DMS79 treated with DMSO at 0.1 percent for 48 hours (cell line): ENCODE measurements at places on chromosomes 4 and X.

GRCh38 chr4:177119021-177119471, 190.6 kb upstream of the NEIL3 start:
- no peak for DNase-seq

DNA sequence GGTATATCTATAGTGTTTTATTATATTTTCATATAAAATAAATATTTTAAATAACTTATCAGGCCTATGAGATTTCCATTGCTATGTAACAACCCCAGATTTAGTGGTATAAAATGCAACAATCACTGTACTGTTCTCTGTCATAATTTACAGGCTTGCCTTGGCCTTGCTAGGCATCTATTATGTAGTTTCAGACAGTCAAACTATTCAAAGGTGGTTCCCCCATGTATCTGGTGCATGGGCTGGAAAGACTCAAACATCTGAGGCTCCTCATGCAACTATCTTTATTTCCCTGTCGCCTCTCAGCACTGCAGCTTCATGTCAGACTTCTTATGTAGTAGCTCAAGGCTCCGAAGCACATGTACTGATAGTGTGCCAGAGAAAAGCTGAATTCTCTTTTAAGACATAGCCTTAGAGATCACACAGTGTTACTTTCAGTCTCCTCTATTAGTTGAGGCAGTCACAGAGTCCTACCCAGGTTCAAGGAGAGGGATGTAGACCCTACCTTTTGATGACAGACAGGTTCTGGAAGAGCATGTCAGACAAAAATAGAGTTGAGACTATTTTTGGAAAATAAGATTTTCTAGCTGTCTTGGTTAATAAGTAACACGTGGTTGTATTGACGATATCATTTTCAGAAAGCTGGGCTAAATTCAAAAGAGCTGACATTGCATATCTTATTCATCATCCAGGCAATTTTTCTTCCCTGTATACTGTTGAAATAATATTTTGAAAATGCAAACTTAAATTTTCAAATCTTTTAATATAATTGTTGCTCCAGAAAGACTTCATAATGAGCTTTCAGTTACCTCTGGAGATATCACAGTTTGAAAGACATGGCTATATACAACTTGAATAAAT, 19.4 kb downstream of the MTTP start:
- no peak for DNase-seq

DNA sequence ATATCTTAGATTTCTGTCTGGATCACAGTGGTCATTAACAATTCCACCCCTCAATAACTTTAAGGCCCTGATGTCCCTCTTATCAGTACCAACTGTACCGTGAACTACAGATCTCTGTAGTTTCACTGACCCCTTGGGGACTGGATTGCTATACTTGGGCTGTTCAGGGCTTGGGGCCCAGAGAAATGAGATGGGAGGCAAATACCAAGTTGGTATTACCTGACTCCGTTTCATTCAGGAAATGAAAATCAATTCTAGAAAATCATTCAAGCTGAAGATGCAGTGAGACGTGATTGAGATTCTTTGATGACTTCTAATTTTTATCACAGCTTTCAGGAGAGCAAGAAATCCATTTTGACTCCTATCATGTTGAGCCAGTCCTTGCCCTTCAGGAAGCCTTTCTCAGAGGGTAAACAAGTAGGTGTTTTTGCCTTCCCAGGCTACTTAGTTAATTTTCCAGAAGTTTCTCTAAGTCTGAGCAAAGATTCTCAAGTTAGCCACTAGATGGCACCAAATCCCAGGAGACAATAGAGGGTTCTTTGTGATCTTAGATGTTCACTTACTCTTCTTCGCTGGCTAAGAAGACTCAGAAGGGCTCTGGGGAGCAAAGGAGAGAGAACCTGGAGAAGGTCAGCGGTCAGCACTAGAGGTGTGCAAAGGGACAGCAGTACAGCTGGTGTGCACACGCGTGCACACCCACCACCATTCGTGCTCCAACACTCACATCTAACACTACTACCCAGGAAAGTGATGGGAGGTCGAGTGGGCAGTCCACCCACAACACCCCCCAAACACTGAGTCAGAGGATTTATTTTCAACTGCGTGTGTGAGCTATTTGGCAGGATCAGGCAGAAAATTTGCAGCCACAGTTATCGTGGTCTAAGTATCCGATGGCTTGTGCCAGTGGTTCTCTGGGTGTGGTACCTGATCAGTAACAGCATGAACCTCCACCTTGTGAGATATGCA, 7.4 kb downstream of the HNRNPH2 start:
- peak; percentile 46 for DNase-seq

DNA sequence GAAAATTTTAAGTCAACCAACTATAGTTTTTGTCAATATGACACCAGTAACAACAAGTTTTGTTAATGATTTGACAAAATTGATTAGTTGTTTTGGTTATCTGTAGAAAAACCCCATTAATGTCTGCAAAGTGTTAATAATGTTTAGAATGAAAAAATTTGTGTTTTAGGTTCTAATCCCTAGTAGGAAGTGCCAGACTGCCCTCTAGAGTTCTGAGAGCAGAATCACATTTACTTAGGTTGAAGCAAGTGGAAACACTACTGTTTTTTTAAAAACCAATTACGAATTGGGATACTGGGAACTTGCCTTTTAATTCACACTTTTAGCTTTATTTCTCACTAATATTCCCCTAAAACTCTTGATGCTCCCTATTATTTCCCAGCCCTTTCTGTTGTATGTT, 101.1 kb upstream of the CYLC1 start:
- no peak for DNase-seq

- no peak for DNase-seq
Measured at GRCh38 chrX:153885968-153886903, at the start of gene L1CAM. Gene L1CAM, minus strand, starts transcription at chrX:153886173. Its CDS starts 10,337 bp downstream, at chrX:153875836.

- peak; percentile 87 for DNase-seq
Measured at GRCh38 chr4:102827674-102828496, 534 bp upstream of the UBE2D3 start.

DNA sequence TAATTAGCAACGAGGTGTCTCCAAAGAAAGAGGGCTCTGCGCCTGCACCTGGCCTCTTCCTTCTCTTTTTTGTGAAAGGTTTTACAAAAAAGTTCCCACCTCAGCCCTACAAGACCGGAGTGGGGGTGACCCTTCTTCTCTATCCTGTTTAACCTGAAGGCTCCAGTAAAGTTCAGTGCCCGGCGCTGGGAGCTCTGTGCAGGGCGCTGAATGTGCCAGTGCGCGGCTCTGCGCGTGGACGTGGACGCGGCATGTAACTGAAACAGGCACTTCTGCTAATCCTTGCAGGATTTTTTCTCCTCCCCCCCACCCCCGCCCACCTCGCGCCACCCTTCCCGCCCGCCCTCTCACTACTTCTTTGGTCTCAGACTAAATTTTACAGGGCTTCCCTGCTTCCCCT, 2.4 kb downstream of the GPR50 start:
- no peak for DNase-seq

DNA sequence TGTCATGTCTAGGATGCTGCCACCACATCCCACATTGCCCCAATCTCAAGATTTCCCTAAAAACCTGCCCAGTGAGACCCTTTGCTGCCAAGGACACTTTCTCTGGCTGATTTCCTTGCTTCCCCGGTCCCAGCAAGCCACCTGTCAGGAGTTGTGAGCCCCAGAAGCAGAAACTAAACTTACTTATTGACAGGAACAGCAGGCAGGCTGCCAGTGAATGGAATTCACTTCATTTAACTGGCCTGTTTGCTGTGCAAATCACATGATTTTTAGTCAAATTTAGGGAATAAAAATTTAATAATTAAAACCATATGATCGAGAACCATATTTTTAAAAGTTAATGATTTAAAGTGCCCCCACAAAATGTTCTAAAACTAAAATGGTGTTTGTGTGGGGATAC, 48.5 kb downstream of the MAMLD1 start:
- DNase-seq = no peak

GRCh38 chrX:130155564-130155963, 10.1 kb downstream of the AIFM1 start:
- DNase-seq = no peak

DNA sequence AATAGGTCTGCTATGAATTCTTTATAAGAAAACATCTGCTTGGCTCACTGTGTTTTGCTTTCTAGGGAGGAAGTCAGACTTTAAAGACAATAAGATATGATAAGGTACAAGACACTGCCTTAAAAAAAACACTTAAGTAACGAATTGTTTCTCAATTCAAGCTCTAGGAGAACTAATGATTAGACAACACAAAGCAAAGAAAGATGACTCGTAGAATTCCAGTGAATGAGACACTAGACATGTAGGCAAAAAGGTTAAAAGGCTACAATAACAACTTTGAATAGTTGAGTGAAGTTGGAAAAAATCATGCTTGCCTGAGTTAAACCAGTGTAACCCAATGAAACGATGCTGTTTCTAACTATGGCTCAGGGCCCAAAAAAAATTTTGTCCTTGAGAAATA, 344.4 kb upstream of the ACTRT1 start:
- no peak for DNase-seq

- DNase-seq = no peak
Measured at GRCh38 chrX:118495958-118496762, 545 bp downstream of the DOCK11 start.

GRCh38 chrX:21873063-21873775, 17.4 kb downstream of the YY2 start:
- no peak for DNase-seq

GRCh38 chrX:49277535-49277830, 7.9 kb downstream of the PPP1R3F start:
- DNase-seq = no peak

DNA sequence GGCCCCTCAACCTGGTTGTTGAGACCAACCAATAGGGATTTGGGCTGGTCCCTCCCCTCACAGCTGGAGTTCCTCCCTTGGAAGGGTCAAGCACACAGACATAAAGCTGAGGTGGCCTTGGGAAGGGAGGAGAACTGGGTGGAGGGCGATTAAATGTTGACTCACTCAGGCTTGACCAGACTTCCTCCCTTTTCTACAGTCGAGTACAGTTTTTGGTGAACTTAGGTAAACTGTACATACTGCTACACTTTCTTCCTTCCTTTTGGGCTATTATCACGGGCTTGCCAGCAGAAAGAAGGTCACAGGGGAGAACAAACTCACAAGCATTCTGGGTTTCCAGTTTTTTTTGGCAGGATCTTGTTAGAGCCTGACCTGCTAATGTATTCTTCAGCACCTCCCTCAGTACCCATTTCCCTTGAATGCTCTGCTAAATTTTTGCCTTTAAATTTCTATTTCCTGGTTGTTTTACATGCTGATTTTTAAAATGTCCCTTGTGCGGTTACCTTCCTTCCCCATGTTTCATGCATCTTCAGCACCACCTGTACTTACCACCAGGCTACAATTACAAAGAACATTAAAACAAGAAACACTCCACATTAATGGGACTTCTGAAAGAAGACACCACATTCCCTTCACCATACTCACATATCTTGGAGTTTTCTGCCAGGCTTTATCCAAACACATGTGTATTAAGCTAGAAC, 135.2 kb upstream of the RASGEF1B start:
- no peak for DNase-seq

GRCh38 chrX:8586953-8587352, 122.3 kb downstream of the VCX3B start:
- DNase-seq = peak; percentile 2

GRCh38 chr4:1318488-1319213, 28.4 kb upstream of the UVSSA start:
- no peak for DNase-seq
